ENCODE measurements at places on chromosomes 6 and 20. TPM values are rescaled to one million over a fixed set of nuclear protein-coding genes. Genes with fewer than 3 reads are reported as not detected.

- DNase-seq: no peak
Measured at GRCh38 chr6:170460641-170461040, 92.5 kb downstream of the PSMB1 start.

- DNase-seq: no peak
Measured at GRCh38 chr6:106886922-106887797, 87.4 kb downstream of the CD24 start.

GRCh38 chr20:55258559-55258958 lies 746.8 kb downstream of the CBLN4 start:
- no peak for DNase-seq

GRCh38 chr20:34717230-34718095 lies 13.3 kb downstream of the TP53INP2 start:
- DNase-seq: no peak

DNA sequence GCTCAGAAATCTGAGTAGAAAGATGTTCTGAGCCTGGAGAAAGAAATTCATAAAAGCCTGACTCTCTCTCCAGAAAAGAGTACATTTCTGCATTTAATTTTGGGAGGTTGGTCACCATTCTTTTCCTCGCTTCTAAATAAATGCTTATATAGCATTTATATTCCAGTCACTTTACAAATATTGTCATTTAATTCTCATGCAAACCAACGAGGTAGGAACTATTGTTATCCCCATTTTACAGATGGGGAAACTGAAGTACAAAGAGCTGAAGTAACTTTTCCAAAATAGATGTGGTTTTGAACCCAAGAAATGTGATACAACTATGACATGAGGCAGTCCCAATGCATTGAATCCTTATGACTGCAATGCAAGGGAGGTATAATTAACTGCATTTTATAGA lies 4.5 kb upstream of the TRIB3 start:
- DNase-seq: no peak

- DNase-seq: no peak
Measured at GRCh38 chr6:680666-681340, 12.1 kb downstream of the EXOC2 start.

DNA sequence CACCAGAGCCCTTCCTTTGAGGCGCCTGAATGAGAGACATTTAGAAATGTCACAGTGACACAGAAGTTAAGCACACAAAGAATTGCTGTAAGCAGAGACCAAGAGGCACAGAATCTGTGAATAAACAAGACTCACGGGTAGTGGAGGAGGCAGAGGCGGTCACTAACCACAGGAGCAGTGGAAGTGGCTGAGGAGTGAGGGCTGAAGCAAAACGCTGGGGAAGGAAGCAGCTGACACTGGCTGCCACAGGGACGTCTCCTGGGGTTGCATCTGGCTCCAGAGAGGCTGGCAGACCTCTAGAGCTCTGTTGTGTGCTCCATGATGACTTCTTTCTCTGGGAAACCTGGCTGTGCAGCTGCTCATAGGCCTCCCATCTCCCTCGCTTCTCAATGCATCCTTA lies 65.0 kb upstream of the SLC2A12 start:
- no peak for DNase-seq

DNA sequence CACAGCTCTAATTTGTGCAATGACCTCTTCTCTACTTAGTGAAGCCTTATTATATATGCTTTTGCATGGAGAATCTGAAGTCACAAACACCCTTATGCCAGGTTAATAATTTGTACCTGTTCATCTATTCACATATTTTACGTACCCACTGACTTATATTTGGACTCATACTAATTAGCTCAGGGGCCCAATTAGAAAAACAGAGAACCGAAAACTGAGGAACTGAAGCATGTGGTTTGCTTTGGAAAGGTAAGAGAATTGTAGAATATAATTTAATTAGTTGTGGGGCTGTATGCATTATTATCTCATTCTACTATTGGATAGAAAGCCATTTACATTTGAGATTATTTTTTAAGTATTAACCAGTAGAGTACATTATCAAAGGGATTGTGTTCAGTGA lies 805.9 kb upstream of the CITED2 start:
- no peak for DNase-seq

- DNase-seq: no peak
Measured at GRCh38 chr20:44738813-44739477, 6.7 kb upstream of the KCNK15 start.

TRIM31 gene
- polyA plus RNA-seq: not detected

DNA sequence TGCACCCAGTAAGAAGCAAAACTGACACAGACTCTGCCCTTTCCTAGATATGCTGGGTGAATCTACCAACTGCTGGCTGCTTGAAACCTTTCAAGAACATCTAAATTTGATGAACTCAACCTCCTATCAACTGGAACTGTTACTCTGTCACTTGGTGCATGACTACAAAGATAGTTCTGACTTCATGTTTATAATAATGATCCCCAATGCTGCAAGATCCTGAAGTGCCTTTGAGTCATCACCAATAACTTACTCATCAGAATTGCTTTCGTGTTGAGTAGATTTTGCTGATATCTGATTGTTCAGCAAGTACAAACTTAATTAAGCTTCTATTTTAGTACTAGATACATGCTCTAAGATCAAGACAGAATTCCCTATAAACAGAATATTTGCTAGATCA lies 100.2 kb upstream of the ARMC2 start:
- no peak for DNase-seq

- no peak for DNase-seq
Measured at GRCh38 chr6:25340431-25341202, 61.4 kb downstream of the CARMIL1 start.

DNA sequence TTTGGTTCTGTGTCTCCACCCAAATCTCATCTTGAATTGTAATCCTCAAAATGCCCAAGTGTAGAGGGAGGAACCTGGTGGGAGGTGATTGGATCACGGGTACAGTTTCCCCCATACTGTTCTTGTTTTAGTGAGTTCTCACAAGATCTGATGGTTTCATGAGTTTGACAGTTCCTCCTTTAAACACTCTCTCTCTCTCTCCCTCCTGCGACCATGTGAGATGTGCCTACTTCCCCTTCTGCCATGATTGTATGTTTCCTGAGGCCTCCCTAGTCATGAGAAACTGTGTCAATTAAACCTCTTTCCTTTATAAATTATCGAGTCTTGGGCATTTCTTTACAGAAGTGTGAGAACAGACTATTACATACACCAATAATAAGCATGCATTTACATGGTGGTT lies 12.1 kb upstream of the EYS start:
- DNase-seq: no peak

DDX43 gene
- 1.2 TPM for polyA plus RNA-seq

DNA sequence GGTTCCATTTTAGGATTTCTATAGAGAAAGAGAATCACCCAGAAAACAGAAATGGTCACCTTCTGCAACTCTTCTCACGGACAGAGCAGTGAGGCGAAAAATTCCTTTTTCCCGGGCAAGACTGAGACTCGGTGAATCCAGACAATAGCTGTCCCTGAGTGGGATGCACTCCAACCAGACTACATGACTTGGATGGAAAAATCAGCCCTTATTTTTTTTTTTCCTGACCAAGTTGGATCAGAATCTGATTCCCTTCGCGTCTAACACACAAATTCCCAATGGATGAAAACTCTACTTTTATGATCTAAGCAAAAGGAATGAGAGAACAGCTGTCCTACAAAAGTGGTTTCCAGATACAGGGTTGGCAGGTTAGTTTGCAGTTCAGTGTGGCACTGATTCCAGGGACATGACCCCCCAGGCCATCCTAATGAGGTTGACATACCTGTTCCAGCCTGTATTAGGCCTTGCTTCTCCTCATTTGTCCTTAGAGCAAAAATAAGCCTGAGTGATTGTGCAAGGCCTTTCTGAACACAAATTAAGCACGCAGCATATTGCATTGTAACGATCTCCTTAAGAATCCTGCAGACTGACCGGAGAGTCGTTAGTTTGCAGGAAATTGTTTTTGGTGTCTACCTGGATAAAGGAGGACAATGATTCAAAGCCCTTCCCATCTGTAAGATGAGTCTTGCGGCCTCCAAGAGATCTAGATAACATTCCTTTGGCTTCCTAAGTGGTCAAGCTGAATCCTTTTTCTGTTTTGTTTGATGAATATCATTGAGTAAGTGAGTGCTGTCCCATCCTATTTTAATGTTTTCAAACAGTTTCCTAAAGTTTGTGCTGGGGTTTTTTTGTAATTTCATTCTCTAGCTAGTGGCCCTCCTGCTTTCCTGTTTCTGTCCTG lies 1.5 kb upstream of the NEDD9 start:
- no peak for DNase-seq

- no peak for DNase-seq
Measured at GRCh38 chr6:170448317-170448716, 104.8 kb downstream of the PSMB1 start.

DNA sequence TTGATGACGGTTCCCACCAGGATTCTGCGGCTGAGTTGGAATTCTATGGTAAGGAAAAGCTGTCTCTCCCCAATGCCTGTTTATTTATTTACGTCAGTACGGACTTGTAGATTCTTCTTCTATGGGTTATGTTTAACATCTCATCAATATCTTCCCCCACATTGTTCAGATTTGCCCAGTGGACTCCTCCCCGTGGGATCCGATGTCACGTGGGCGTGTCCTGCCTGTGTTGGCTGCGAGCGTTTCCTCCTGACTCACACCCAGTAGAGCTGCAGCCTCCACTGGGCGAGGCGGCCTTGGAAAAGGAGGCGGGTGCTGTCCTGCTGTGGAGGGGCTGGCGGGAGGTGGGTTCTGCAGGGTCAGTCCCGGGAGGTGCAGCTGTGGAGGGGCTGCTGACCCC lies 46.8 kb upstream of the SLCO4A1 start:
- no peak for DNase-seq

GRCh38 chr20:1918491-1919165 lies 23.4 kb downstream of the SIRPA start:
- DNase-seq: no peak

GRCh38 chr6:79564636-79565035 lies 27.4 kb upstream of the LCA5 start:
- DNase-seq: no peak

DNA sequence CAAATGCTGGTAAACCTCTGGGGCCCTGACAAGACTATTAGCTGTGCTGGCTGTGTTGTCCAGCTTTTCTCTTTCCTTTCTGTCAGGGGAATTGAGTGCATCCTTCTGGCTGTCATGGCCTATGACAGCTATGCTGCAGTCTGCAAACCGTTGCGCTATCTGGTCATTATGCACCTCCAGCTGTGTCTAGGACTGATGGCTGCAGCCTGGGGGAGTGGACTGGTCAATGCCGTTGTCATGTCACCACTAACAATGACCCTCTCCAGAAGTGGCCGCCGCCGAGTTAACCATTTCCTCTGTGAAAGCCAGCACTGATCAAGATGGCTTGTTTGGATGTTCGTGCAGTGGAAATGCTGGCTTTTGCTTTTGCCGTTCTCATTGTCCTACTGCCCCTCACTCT lies 20.3 kb downstream of the OR2B6 start:
- no peak for DNase-seq

DNA sequence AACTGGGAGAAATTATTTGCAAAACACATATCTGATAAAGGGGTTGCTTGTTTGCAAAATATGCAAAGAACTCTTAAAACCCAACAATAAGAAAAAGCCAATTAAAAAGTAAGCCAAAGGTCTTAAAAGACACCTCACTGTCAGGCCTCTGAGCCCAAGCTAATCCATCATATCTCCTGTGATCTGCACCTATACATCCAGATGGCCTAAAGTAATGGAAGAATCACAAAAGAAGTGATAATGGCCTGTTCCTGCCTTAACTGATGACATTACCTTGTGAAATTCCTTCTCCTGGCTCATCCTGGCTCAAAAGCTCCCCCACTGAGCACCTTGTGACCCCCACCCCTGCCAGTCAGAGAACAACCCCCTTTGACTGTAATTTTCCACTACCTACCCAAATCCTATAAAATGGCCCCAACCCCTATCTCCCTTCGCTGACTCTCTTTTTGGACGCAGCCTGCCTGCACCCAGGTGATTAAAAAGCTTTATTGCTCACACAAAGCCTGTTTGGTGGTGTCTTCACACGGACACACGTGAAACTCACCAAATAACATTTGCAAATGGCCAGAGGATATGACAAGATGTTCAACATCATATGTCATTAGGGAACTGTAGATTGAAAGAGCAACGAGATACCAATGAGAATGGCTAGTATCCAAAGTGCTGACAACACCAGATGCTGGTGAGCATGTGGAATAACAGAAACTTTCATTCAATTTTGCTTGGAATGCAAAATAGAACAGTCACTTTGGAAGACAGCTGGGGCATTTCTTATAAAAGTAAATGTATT lies 565.0 kb upstream of the ADGRB3 start:
- DNase-seq: no peak

DNA sequence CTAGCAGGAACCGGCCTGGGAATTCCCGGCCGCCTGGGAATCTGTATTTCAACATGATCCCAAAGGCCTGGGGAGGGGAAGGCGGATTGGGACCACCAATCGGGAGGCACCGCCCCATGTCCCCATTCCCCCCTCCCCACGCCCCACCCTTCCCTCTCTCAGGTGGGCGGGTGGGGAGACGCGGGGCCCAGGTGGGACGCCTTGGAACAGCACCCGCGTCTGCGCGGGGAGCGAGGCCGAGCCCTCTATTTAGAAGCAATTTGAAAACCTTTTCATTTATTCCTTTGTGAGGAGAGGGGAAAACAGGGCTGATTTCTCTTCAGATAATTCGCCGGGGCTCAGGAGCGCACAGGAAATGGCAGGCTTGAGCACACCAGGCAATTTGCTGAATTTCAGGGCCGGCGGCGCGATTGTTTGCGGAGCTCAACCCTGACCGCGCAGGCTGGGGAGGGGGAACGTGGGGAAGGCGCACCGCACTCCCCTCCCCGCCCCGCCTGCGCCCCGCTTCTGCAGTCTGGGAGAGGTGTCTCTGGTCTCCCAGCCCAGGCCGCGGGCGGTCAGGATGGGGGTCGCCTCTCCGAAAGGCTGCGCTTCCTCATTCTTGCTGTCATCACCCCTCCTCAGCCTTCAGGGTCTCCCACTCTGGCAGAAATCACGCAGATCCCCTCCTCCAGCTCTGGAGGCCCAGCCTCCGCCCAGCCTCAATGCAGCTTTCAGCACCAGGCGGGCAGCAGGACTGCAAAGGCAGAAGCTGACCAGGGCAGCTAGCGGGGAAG lies 170.0 kb downstream of the GRM4 start:
- DNase-seq: no peak

BHLHE23 gene
- polyA plus RNA-seq: not detected

DNA sequence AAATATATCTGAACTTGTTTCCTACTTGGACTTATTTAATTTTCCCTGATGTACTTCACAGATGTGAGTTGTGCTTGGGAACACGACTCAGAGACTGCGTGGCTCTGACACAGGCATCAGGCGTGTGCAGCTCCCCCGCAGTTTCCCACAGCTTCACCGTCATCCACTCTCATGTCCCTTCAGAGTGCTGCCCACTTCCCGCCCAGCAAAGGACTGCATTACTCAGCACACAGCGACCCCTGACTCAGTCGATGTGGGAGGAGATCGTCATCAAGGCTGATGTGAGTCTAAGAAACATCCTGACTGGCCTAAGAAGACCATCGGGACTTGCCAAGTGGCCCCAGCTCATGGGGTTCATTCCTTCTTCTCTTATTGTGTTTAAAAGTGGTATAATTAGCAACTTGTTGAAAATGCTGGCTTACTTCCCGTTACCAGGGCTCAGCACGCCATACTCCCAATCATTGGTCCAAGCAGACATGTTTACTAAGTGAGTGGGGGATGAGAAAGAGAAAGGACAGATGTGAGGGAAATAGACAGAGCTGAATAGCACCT lies 539.4 kb upstream of the JARID2 start:
- DNase-seq: no peak

Measured in left renal pelvis (tissue), 4 donors.